ENCODE measurements at places on chromosomes 6 and 20.
A peak's percentile ranks its signal among the peaks of the same experiment; 100 is the strongest.

DNA sequence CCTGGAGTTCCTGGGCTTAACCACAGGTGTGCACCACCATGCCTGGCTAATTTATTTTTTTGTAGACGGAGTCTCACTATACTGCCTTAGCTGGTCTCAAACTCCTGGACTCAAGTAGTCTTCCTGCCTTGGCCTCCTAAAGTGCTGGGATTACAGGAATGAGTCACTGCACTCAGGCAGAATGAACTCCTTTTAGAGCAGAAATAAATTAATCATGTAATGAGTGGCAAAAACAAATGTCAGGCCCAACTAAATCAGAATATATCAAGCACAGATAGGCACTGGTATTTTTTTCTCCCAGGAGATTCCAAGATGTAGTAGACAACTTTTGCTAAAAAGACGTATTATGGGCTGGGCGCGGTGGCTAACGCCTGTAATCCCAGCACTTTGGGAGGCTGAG, 2.6 kb downstream of the RPS10 start:
- peaks cover 19% of the 10 kb centered on the region for H3K4me1 ChIP-seq
- H3K27me3 ChIP-seq = no peaks in the 10 kb centered on the region
- peaks cover 29% of the 10 kb centered on the region for H3K36me3 ChIP-seq
- no peak overlapping the region for H3K27ac ChIP-seq

GRCh38 chr6:33171016-33171879, 21.0 kb downstream of the COL11A2 start:
- H3K36me3 ChIP-seq = no peaks in the 10 kb centered on the region
- H3K4me3 ChIP-seq = no peak overlapping the region
- H3K27me3 ChIP-seq = no peaks in the 10 kb centered on the region
- no peak overlapping the region for H3K27ac ChIP-seq

DNA sequence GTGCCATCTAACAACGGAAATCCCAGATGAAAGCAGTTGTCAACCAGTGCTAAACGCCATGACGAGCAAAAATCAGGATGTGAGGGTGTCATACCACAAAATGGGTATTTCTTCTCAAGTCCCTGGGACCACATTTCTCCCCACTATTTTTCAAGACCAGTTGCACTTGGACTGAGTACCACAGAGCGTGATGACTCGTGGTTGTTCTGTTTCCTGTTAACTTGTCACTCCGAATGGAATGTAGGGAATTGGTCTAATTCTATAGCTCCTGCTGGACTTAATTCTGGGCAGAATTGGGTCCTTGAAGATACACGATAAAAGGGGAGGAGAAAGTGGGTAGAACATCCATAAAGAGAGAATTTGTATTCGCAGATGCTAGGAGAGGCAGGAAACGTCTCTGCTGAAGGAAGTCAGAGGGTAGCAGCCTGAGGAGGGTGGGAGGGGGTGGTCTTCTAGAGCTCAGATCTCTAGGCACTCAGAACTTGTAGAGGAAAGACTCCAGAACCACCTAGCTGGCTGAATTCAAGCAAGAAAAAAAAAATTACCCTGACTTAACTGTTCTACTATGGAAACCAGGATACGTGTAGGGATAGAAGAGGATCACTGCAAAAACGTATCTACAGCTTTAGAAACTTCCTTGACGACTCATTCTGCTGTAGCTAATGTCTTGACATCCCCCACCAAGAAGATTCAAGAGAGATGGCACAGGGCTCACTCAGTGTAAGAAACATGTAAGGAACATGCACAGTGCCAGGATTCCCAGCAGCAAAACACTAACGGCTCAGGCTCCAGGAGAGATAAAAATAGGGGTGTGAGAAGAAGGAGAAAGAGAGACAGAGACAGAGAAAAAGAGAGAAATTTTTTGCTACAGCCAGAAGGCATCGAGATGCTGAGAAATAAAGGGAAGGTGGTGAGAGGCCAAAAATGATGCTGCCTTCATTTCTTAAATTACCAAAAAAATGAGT, 494.7 kb downstream of the CD83 start:
- no peak for DNase-seq
- H3K27me3 ChIP-seq = peaks cover 9% of the 10 kb centered on the region
- H3K4me3 ChIP-seq = no peak overlapping the region

GRCh38 chr20:17867131-17867925, 101.3 kb downstream of the SNX5 start:
- H3K4me1 ChIP-seq = peaks cover 13% of the 10 kb centered on the region
- peaks cover 7% of the 10 kb centered on the region for H3K27me3 ChIP-seq
- peak overlapping the region; percentile 65 for H3K27ac ChIP-seq

DNA sequence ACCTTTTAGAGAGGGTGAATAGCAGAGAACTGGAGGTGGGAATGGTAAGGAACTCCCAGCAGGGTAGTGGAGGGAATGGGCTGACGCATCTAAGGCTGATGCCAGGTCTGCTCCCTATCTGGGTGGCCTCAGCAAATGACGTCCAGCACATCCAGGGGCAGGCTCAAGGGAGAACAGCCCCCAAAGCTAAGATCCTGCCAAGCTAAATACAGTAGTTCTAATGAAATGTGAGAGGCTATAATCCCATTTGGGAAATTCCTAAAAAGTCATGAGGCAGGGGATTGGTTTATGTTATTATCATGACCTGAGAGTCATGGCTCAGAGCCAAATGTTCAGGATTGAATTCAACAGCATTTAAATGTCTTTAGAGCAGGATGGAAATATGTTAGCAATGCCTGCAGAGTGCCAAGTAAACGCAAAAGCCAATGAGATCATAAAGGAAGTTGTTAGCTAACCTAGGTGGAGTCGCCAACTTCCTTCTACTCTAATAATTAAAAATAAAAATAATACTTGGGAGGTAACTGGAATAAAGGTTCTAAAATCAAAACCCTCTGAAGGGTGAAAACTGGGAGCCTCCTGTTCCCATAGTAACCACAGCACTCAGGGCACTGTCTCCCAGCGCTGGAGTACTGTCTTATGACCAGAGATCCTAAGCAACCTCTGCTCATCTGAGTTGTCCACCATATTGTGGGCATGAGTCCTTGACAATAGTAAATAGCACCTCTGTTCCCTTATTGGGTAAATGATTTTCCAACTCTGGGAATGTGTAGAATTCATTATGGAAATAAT, 34.8 kb downstream of the IYD start:
- H3K4me3 ChIP-seq = peak overlapping the region; percentile 10
- H3K36me3 ChIP-seq = no peaks in the 10 kb centered on the region
- peak overlapping the region; percentile 66 for H3K27ac ChIP-seq
- H3K27me3 ChIP-seq = peaks cover 5% of the 10 kb centered on the region
- peaks cover 36% of the 10 kb centered on the region for H3K4me1 ChIP-seq
- DNase-seq = no peak

DNA sequence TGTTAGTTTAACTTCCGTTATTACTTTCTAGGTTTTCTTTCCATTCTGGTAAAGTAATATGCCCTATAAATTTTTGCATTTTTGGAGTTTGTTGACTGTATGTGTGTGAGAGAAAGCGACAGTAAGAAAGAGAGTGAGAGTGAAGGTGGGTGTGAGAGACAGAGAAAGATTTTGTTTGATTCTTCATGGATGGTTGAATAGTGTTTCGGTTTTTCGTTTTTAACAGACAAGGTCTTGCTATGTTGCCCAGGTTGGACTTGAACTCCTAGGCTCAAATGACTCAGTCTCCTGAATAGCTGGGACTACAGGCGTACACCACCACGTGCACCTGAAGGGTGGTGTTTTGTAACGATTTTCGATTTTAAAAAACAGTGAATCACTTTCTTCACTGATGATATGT, 329.1 kb upstream of the RUNX2 start:
- no peaks in the 10 kb centered on the region for H3K27me3 ChIP-seq
- H3K27ac ChIP-seq = no peak overlapping the region
- H3K4me1 ChIP-seq = no peaks in the 10 kb centered on the region
- no peaks in the 10 kb centered on the region for H3K36me3 ChIP-seq

DNA sequence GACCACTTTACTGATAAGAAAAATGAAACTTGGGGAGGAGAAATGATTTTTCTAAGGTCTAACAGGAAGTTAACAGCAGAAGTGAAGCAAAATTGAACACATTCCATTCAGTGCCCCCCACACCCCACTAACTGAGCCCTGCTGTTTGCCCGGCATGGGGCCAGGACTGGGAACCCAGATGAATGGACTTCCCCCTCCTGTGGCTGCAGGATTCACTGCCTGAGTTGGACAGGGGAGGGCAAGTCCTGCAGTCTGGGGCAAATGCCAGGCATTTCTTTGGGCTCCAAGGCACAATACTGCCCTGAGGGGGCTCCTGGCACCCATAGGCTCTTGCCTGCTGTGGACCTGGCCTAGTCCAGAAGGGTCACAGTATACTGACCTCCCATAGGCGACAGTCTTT, 28.3 kb downstream of the FYN start:
- no peaks in the 10 kb centered on the region for H3K36me3 ChIP-seq
- no peak for DNase-seq
- peaks cover 29% of the 10 kb centered on the region for H3K4me1 ChIP-seq
- peak overlapping the region; percentile 73 for H3K27ac ChIP-seq
- H3K4me3 ChIP-seq = no peak overlapping the region
- no peaks in the 10 kb centered on the region for H3K27me3 ChIP-seq

DNA sequence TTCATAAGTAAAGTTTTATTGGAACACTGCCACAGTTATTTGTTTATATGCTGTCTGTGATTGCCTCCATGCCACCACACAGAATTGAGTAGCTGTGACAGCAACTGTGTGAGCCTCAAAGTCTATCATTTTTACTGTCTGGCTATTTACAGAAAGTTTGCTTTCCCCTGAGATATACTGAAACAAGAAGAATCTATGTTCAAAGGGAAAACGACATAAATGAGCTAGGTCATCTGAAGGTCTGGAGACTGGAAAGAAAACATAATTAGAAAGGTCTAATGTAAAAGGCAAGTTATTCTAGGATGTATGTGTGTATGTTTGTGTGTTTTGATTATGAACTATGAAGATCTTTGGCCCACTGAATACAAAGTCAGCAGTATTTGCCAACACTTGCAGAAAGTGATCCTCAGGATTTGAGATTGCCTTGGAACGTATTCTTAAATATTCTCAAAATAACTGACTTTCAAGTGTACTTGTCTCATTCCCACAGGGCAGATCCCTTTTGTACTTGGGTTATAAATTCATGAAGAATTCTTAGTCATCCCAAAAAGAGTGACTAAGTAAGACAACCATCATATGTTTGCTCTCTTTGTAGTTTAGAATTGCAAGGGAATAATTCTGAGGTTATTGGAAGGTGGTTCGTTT, 677.7 kb downstream of the DOK5 start:
- no peak for DNase-seq
- no peaks in the 10 kb centered on the region for H3K4me1 ChIP-seq
- H3K27me3 ChIP-seq = no peaks in the 10 kb centered on the region
- no peak overlapping the region for H3K27ac ChIP-seq
- H3K4me3 ChIP-seq = no peak overlapping the region

GRCh38 chr6:33868141-33868540, 64.3 kb upstream of the MLN start:
- DNase-seq = no peak
- H3K4me1 ChIP-seq = peaks cover 10% of the 10 kb centered on the region
- no peak overlapping the region for H3K27ac ChIP-seq
- no peak overlapping the region for H3K4me3 ChIP-seq
- no peaks in the 10 kb centered on the region for H3K36me3 ChIP-seq
- H3K27me3 ChIP-seq = peaks cover 23% of the 10 kb centered on the region

- peaks cover 22% of the 10 kb centered on the region for H3K36me3 ChIP-seq
- DNase-seq = no peak
- no peak overlapping the region for H3K27ac ChIP-seq
- H3K4me1 ChIP-seq = no peaks in the 10 kb centered on the region
Measured at GRCh38 chr20:50831622-50832021, 36.8 kb downstream of the BCAS4 start.

- H3K4me3 ChIP-seq = peak overlapping the region; percentile 20
- no peaks in the 10 kb centered on the region for H3K27me3 ChIP-seq
- peak overlapping the region; percentile 83 for H3K27ac ChIP-seq
- no peak for DNase-seq
Measured at GRCh38 chr20:17836303-17836861, 132.2 kb downstream of the SNX5 start.

DNA sequence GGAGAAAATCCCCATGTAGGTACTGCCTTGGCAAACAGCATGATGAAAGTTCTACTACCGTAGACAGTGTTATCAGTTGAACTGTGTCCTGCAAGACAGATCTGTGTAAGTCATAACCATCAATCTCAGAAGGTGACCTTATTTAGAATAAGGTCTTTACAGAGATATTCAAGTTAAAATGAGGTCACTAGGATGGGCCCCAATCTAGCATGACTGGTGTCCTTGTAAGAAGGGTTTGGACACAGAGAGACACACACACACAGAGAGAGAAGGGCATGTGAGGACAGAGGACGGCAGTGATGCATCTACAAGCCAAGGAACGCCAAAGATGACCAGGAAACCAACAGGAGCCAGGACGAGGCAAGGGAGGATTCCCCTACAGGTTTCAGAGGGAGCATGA, 8.8 kb downstream of the TXNDC5 start:
- peaks cover 39% of the 10 kb centered on the region for H3K36me3 ChIP-seq
- no peaks in the 10 kb centered on the region for H3K27me3 ChIP-seq
- H3K4me1 ChIP-seq = peaks cover 1% of the 10 kb centered on the region
- no peak overlapping the region for H3K27ac ChIP-seq
- no peak for DNase-seq

Data from mesothelial cell of epicardium (in vitro differentiated cells).